ENCODE measurements at places on chromosomes 3 and 15. TPM values are rescaled to one million over a fixed set of nuclear protein-coding genes. Genes with fewer than 3 reads are reported as not detected.

CYP8B1 gene
- total RNA-seq, result not detected

NANOGP8 gene
- total RNA-seq, result 0.32 TPM

TUSC7 gene
- not detected for total RNA-seq

GRCh38 chr3:111807826-111808225, 51.2 kb upstream of the PHLDB2 start:
- DNase-seq, result no peak

GRCh38 chr3:127349501-127350171, 61.8 kb upstream of the PRR20G start:
- no peak for DNase-seq

- DNase-seq, result no peak
Measured at GRCh38 chr3:130916507-130917167, 22.8 kb downstream of the ATP2C1 start.

DNA sequence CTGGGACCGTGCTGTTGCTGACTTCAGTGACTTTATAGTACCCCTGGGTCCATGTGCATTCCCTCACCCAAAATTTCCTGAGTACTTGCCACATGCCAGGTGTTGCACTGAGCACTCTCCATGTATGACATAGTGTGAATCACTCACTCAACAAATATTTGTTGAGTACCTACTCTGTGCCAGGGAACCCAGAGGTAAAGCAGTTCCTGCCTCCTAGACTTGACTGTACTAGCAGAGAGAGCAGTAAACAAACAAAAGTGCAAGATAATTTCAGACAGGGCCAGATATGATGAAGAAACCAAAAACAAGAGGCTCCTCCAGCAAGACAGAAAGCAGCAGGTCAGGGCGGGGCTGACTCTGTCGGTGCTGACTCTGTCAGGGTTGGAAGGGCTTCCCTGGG, 12.2 kb downstream of the TGM4 start:
- DNase-seq, result no peak

DNA sequence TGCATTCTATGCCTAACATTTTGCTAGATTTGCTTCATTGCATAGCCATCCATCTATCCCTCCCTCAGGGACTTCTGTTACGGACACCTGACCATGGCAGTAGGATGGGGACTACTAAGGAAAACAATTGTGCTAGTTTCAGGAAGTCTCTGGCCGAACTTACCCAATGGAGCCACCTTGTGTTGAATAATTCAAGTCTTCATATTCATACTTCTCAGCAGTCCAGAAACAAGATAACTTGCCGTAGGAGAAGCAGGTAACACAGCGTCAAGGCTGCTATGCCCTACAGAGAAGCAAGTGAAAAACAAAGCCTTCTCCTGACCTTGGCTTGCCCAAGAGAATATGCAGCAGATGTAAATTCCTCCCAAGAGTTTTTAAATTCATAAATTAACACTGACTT, 685.3 kb downstream of the GRM7 start:
- DNase-seq, result peak; percentile 16

DNA sequence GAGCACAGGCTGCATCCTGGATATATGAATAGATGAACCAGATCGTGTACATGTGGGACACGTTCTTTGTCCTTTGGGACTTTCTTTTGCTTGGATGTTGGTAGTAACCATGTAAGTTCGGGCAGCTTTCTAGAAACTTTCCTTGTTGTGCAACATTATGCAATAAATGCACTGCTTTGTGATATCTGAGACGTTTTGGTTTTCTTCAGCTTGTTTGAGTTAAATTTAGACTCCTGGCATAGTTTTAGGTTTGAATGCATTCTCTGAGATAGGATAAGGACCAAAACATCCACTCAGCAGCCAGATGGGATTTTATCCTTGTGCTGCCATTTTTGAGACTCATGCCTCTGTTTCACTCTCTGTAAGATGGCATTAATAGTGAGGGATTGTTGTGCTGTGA, 158.9 kb downstream of the IGF1R start:
- DNase-seq, result peak; percentile 94

DNA sequence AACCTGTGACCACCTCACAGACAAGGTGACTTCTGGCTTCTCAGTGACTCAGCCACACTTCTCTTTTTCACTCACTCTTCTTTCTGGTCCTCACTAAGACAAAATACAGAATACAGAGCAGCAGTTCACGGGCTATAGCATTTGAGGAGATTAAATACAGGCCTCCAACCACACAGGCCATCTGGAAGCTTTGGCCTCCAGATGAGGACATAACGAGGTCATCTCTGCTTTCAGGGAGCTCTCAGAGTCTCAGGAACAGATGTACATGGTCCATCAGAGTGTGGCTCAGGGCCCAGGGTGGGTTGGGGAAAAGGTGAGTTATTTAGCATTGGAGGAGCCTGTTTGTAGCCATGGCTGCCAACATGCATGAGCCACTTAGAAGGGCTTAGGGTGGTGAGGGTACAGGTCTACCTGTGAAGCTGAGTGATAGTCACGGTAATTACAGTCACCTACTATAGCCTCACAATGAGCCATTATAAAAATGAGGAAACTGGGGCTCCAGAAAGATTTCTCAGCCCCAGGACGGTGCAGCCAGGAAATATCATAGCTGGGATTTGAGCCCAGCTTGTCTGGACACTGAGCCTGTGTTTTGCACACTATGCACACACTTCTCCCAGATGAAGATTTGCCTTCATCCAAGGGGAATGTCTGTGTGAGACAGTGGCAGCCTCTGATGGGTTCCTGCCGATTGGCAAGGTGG, 159.8 kb upstream of the CTDSPL start:
- DNase-seq, result no peak

- DNase-seq, result no peak
Measured at GRCh38 chr3:69474186-69474585, 88.3 kb upstream of the FRMD4B start.

PLSCR2 gene
- total RNA-seq, result not detected

DNA sequence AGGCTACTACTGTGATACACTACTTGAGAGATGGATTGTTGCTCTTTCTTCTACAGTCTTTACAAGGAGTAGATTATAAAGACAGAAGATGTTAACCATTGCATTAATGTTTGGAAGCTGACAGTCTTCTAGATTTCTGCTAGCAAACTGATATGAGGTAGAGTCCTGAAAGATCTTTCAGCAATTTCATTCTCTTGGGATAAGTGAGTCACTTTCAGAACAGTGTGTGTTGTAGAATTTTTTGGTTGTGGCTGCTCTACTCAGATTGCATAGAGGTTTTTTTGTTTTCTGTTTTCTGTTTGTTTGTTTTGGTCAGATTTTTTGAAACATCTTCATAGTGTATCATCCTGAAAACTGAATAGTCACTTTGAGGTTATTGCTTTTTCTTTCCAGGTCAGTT, 17.1 kb downstream of the TNFSF10 start:
- no peak for DNase-seq

DNA sequence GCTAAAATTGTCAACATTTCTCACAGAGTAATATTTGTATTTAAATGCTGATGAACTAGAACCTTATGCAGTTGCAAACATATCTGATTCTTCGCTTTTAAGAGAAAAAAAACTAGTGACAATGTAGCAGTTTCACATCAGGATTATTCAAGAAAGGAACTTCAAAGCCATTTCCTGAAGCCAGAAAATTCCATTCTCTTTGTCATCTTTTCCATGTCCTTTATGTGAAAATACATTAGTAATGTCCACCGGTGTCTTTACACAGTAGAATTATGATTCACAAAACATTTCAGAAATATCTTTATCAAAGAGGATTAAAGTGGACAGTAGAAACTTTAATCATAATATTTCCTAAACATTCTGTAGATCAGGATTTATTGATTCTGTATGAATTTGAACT, 12.7 kb upstream of the LXN start:
- DNase-seq, result no peak

DNA sequence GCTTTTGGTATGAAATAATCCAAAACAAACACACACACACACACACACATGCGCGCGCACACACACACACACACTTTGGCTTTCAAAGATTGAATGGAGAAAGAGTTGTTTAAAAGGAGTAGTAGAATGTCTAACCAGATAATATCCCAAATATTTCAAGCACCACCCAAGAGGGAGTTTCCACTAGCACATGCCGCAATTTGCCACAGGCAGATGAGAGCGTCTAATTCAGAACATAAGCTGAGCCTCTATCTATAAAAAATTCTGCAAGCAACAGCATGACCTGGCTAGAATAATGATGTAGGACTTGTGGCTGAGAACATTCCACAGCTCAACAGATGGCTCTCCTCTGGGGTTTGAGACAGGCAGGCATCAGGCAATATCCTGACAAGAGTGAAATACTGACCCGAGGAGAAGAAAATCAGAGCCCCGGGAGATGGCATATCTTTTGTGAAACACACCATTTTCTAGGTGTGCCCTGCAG, 302.5 kb upstream of the GADL1 start:
- DNase-seq, result peak; percentile 48

- DNase-seq, result no peak
Measured at GRCh38 chr3:46669191-46669999, 24.1 kb downstream of the ALS2CL start.

GRM2 gene
- not detected for total RNA-seq

GRCh38 chr3:178669022-178669601, 132.9 kb downstream of the KCNMB2 start:
- DNase-seq, result no peak

DGKG gene
- total RNA-seq, result under 0.01 TPM

PDE12 gene
- 19.0 TPM for total RNA-seq

PPCDC gene
- 7.8 TPM for total RNA-seq

KLF13 gene
- total RNA-seq, result 13.8 TPM

DNA sequence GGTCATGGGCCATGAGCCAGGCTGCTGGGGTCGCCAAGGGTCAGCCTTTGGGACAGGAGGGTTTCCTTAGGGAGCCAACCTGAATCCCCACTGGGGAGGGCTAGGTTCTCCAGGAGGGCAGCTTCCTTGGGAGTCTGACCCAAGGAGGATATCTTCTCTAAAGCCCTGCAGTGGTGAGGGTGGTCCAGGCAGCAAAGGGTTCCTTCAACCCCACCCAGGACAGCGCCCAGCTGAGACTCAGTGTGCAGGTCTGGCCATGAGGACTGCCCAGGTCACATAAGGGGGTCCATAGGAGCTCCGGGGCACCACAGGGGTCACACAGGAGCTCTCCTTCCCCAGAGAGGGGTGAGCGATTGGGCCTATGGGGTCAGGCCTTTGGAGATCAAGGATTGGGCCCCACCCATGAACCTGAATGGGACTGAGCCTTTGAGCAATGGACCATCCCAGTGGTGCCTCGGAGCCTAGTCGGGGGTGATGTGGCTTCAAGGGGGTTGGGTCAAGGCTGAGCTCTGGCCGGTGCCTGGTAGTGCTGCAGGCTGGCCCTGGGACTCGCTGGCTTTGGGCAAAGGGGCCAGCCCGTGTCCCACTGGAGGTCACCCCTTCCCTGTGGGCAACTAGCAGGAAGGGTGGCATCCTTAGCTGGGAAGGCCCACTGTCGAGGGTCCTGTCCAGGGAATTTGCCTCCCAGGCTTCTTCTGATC, 216.5 kb downstream of the SNRPN start:
- DNase-seq, result no peak

GRCh38 chr3:139227827-139228226, 116.0 kb upstream of the MRPS22 start:
- no peak for DNase-seq

C3orf62 gene
- 2.3 TPM for total RNA-seq

GRCh38 chr3:11547498-11547897, 96.2 kb downstream of the VGLL4 start:
- no peak for DNase-seq

DNA sequence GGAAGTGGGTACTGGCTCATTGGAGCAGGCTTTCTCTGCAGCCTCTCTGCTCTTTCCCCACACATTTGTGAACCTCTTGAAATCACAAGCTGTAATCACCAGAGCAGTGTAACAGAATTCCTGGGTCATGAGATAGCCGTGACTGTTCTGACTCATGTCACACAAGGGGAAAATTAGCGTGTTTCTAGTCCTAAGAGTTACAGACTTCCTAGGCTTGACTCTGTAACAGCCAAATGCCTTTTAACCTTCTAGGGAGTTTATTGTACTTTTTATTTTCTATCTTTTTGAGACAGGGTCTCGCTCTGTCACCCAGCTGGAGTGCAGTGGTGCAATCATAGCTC, 54.7 kb upstream of the TRAK1 start:
- peak; percentile 96 for DNase-seq

MYD88 gene
- total RNA-seq, result 6.9 TPM

SOX14 gene
- total RNA-seq, result not detected

DNA sequence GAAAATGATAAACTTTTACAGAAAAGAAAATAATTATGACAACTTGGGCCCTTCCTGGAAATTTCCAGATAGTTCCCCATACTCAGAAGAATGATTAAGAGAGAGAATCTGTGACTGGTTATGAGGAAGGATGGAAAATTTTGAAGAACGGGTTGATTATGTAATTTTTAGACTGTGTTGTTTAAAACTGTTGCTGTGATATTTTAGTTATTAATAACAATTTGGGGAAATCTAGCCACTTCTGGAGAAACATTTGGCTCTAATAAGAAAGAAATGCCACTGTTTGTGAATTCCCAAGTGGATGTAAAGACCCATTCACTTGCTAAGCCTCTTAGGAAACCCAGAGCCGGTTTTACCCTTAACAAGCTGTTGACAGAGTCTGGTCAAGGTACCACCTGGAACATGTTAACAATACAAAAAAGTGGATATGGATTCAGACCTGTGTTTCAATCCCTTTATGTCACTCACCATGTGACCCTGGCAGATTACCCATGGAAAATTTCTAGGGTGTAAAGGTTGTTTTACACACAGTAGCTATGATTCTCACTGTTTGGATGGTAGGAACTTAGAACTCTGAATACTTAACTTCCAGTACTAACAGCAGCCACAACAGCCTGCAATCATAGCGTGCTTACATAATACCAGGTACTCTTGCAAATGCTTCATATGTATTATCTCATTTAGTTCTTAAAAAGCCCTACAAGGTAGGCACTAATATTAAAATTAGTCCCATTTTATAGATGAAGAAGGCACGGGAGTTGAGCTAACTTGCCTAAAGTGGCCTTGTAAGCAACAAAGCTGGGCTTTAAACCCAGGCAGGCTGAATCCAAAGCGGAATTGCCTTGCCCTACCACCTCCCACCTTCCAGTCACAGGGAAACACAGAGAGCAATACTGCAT, 32.0 kb downstream of the ZBTB38 start:
- peak; percentile 76 for DNase-seq

GRCh38 chr3:130537673-130538304, 20.8 kb downstream of the COL6A6 start:
- no peak for DNase-seq

TMC3 gene
- total RNA-seq, result not detected

MYL3 gene
- total RNA-seq, result 1.7 TPM

VGLL3 gene
- 223 TPM for total RNA-seq
